ENCODE measurements at places on chromosomes 5 and 9. TPM values are rescaled to one million over a fixed set of nuclear protein-coding genes. Genes with fewer than 3 reads are reported as not detected.

Gene LRRC19
- total RNA-seq, result not detected

GRCh38 chr5:124341066-124341858, 405.2 kb downstream of the ZNF608 start:
- no peaks in the 10 kb centered on the region for H3K4me1 ChIP-seq
- no peaks in the 10 kb centered on the region for H3K27me3 ChIP-seq
- no peaks in the 10 kb centered on the region for H3K36me3 ChIP-seq
- H3K4me3 ChIP-seq, result no peak overlapping the region

DNA sequence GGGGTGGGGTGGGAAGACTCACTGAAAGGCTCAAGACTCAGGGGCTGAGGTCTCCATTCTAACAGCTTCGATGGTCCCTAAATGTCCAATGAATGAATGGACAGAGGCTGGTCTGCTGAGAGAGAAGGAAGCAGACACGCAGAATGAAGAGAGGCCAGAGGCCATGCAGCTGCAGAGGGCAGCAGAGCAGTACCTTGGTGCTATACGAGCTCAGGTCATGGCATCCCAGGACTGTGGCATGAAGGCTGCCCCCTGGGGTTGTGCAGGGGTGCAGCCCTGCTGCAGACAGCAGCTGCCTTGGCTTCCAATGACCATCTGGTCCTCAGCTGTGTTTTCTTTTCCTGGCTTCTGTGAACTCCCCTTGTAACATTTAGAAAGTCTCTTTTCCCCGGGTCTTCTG, 15.2 kb upstream of the CORO2A start:
- DNase-seq, result peak; percentile 9
- no peak overlapping the region for H3K27ac ChIP-seq
- H3K4me1 ChIP-seq, result no peaks in the 10 kb centered on the region
- H3K4me3 ChIP-seq, result no peak overlapping the region

GRCh38 chr9:92179286-92180001, 64.2 kb upstream of the SPTLC1 start:
- no peaks in the 10 kb centered on the region for H3K27me3 ChIP-seq

GRCh38 chr5:177222269-177222668, 81.2 kb downstream of the RAB24 start:
- H3K27ac ChIP-seq, result no peak overlapping the region
- H3K4me3 ChIP-seq, result no peak overlapping the region
- DNase-seq, result no peak
- H3K27me3 ChIP-seq, result no peaks in the 10 kb centered on the region
- no peaks in the 10 kb centered on the region for H3K36me3 ChIP-seq

DNA sequence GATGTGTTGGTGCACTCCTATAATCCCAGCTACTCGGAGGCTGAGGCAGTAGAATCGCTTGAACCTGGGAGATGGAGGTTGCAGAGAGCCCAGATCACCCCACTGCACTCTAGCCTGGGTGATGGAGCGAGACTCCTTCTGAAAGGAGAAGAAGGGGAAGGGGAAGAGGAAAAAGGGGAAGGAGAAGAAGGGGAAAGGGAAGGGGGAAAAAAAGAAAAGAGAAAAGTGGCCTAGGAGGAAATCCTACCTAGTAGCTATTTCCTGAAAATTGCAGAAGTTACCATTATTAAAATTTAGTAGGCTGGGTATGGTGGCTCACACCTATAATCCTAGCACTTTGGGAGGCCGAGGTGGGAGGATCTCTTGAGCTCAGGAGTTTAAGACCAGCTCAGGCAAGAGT, 67.4 kb downstream of the ARRDC3 start:
- no peak for DNase-seq
- peaks cover 39% of the 10 kb centered on the region for H3K4me1 ChIP-seq
- H3K27ac ChIP-seq, result no peak overlapping the region
- no peaks in the 10 kb centered on the region for H3K36me3 ChIP-seq
- no peaks in the 10 kb centered on the region for H3K27me3 ChIP-seq
- H3K4me3 ChIP-seq, result no peak overlapping the region
